Putamen (tissue), 1 donor: ENCODE measurements at places on chromosomes 6 and 20.

DNA sequence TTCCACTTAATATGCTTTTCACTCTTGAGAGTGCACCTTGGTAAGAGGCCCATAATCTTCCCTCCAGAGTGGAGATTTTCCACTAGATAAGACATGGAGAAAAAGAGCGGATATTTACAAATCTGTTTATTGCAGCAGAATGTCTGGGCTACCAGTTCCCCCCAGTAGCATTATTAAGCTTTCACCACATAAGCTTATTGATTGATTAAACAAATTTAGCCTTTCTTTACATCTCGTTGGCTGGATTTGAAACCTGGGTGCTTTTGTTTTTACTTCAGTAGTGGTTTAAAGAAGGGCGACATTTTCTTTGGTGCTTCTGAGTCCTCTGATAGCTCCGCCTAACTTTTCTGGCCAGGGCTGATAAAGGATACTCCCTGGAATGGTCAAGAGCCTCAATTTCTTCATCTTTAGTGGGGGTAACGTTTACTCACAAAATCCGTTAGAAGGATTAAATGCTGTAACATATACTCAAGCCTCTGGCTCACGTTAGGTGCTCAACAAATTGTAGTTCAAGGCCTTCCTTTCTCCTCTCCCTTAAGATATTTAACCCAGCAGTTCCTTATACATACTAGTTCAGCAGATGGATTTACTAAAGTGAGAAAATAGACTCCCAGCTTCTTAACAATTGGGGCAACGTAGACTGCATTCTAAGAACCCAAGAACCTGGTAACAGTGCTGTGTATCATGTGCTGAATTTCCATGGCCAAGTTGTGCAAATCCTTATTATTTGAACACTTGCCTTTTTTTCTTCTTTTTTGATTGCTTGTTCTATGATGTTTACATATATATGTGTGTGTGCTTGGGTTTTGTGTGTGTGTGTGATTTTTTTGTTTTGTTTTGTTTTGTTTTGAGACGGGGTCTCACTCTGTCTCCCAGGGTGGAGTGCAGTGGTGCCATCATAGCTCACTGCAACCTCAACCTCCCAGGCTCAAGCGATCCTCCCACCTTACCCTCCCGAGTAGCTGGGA lies 91.4 kb downstream of the RREB1 start:
- no peak for DNase-seq

- DNase-seq: no peak
Observed at GRCh38 chr20:54688476-54688875, 213.1 kb downstream of the DOK5 start.

- DNase-seq: no peak
Observed at GRCh38 chr20:15708984-15709598, 864.2 kb downstream of the KIF16B start.

GRCh38 chr20:61720348-61720696 lies 345.4 kb downstream of the TAF4 start:
- DNase-seq: no peak

GRCh38 chr20:5893621-5894020 lies 56.7 kb downstream of the TRMT6 start:
- no peak for DNase-seq

DNA sequence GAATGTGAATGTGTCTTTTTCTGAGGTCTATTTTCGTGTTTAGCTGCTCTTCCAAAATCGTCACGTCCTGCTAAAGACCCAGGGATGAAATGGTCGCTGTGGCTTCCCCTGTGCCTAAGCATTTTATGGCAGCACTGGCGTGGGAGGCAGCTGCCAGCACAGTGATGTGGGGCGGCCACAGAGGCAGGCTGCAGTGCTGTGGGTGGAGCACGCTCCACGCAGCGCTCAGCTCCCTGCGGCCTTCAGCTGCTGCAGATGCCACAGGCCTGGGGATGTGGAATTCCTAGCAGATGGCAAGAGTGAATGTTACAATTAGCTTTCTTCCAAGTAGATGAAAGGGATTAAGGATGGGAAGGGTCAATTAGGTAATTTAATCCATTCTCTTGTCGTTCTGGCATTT lies 242.6 kb downstream of the SMOC2 start:
- DNase-seq: peak; percentile 13

DNA sequence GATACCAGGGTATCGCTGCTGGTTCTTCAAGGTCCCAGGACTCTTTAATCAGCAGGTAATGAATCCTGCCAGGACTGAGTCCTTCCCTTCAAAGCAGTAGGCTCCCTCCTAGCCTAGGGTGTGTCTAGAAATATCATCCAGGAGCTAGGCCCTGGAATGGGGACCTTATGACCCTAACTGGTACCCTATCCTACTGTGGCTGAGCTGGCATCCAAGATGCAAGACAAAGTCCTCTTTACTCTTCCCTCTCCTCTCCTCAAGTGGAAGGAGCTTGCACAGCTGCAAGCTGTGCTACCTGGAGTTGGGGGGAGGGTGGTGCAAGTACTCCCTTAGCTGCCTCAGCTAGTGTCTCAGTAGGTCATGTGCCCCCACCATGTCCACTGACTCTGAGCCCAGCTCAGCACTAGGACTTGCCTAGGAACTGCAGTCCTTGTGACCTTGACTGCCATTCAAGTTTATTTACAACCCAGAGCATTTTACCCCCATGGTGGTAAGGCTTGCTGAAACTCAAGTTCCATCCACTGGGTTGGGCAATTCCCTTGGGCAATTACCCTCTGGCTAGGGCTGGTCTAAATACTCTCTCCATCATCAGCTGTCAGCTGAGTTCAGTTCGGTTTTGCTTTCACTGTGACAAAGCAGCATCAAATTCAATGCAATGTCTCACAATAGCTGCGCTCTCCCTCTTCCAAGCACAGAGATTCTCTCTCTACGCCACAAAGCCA lies 48.4 kb upstream of the TOP1 start:
- no peak for DNase-seq

DNA sequence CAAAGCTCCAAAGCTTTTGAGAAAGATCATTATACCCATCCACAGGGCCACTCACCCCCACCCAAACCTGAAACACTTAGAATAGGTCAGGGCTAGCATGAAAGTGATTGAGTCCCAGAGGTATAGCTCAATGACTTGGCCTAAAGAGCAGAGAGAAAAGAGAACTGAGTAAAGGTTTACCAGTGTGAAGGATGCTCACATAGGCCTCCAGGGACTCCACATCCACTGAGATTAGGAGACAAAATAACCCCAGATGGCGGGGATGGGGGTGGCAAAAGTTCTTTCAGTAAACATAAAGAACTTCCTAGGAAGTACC lies 12.2 kb downstream of the SAYSD1 start:
- DNase-seq: no peak

DNA sequence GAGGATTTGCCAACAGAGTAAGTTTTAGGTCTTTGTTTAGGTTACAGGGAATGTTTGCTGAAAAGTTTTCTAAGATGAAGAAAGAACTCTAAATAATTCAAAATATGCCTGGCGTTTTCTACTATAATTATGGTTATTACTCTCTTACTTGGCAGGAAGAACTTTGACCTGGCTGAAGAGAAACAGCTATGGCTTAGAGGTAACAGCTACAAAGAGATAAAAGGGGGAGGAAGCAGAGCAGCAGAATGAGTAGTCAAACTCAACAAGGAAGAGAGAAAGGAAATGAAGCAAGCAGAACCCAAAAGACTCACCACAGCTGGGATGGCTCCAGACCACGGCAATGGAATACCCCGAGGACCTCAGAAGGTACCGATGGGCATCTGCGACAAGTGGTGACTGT lies 95.6 kb downstream of the KIF16B start:
- DNase-seq: no peak

DNA sequence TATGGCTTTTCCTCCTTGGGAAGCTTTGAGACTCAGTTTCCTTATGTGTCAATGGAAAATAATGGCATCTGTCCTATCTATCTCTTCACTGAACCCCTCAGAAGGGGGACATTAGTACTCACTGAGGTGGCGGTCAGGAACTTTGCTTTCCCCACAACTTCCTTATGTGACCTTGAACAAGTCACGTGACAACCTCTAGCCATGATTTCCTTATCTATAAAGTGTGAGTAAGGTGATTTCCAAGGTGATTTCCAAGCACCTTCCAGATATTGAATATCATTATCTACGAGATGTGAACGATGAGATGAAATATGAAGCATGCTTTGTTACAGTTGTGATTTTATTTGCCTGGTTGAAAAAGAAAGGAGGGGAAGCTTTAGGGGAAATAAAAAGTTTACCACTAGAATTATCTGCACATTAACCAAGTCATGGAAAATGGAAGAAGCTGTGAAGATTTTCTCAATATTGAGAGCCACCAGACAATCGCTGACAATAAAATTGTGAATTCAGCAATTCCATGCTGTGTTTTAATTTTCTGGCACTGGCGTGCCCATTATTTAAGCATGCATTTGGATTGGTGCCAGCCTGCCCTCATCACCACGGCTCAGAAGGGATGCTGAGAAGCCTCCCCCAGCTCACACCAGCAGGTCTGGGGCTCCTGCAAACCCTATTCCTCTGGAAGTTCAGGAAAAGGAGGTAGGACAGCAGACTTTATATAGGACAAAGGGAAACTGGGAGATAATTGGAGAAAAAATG lies 255.3 kb downstream of the CD83 start:
- DNase-seq: no peak

DNA sequence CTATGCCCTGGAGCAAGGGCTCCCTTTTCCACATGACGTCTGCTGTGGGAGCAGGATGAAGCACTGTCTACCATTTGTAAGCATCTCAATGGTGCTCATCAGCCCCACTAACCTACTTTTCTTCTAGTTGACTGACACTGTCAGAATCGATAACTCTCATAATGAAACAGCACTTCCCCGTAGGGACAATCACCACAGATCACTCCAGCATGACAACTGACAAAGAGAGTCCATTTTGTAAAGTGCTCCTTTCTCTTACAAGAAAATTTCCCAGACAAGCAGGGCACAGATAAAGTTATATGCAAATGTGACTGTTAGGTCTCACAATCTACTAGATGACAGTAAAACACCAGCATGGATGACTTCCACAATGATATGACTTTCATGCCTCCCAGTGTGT lies 46.4 kb downstream of the HEBP2 start:
- DNase-seq: no peak

DNA sequence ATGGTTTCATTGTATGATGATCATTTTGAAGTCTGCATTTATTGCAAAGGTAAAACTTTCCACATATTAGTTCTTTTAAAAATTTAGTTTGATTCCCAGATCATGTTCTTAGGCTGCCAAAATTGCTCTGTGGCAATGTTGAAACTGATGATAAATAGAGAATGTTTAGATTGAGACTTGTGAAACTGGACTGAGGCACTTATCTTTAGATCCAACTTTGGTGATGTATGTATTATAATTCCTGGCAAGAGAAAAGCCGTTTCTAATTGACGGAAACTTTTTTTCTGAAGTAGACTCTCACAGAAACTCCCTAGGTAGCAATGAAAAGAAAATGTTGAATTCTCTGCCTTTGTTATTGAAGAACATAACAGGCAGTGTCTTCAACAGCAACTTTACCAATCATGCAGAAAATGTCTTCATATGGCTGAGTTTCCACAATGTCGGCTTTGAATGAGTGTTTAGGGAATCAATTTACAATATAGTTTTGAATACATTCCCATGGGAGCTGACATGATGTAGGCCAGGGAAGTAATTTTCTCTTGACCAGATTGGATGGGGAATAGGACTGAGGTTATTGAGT lies 456.2 kb downstream of the CD109 start:
- DNase-seq: no peak

DNA sequence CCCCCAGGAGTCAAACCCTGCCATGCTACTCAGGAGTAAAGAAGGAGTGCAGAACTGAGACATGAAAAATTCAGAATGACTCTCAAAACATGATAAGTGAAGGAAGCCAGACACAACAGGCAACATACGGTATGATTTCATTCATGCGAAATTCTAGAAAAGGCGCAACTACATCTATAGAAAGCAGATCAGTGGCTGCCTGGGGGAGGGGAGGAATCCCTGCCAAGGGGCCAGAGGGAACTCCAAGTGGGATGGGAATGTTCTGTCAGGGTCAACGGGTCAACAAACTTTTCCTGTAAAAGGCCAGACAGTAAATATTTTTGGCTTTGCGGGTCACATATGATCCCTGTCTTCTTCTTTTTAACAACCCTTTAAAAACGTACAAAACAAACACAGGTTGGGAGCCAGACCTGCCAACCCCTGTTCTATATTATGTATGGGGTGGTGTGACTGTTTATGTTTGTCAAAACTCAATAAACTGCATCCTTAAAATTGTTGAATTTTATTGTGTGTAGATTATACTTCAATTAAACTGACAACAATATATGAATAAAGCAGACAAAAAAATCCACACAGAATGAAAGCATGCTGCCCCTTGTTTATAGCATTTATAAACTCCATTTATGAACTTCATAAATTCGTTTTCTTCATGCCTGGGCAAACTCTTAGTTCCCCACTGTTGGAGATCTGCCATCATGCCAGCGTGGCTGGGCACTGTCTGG lies 56.6 kb upstream of the TRAF3IP2 start:
- no peak for DNase-seq

DNA sequence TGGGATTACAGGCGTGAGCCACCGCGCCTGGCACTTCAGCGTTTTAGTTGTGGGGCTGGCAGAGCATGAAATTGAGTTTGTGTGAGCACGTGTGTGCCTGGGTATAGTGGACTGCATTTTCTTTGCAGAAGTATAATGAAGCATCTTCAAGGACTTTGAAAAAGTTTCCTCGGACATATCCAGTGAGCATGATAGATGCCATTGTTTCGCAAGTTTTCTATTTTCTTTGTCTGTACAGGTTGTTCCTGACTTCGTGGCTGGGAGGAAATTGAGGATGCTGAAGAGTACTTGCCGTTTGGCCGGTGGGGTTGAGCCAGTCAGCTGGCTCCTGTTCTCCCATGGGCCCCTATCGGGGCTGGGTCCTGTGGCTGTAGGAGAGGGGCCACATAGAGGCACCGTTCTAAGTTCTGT lies 55.9 kb downstream of the RREB1 start:
- no peak for DNase-seq

DNA sequence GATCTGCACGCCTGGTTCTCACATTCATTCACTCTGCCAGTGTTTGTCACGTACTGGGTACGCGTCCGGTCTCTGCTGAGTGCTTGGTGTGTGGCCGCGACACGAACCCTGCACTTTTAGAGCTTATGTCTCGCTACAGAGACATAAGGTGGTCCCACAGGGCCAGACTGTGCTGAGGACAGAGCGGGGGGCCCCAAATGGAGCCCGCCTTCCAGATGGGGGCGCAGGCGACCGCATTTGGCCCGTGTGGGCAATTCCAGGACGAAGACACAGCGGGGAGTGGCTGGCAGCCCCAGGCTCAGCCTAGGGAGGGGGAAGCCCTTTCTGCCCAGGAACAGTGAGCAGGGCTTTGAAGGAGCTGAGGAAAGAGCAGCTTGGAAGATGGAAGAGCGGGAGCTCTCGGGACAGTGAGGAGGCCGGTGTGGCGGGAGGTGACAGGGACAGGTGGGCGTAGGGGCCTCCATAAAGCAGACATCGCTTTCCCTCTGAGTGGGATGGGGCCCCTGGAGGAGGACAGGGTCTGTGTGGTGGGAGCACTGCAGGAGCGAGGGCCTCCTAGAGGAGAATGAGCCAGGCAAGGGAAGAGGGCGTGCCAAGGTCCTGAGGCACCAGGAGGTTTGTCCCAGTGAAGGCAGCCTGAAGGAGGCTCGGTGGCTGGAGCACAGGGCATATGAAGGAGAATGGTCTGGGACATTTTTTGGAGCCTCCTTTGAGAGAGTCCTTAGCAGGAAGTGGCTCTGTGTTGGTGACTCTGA lies 7.8 kb upstream of the MTG2 start:
- DNase-seq: no peak

- no peak for DNase-seq
Observed at GRCh38 chr20:54189630-54190029, 15.8 kb upstream of the CYP24A1 start.
